NCI-H1105 treated with DMSO at 0.1 percent for 48 hours (cell line): ENCODE measurements at places on chromosomes 16 and 17.

- DNase-seq: no peak
Observed at GRCh38 chr16:49947907-49948678, 76.9 kb upstream of the CNEP1R1 start.

- DNase-seq: no peak
Observed at GRCh38 chr17:1797323-1797722, 32.4 kb downstream of the SMYD4 start.

- peak; percentile 5 for DNase-seq
Observed at GRCh38 chr16:7025616-7026190, 306.9 kb upstream of the RBFOX1 start.

GRCh38 chr17:81331527-81332043 is 36.5 kb upstream of the SLC38A10 start:
- DNase-seq: no peak

DNA sequence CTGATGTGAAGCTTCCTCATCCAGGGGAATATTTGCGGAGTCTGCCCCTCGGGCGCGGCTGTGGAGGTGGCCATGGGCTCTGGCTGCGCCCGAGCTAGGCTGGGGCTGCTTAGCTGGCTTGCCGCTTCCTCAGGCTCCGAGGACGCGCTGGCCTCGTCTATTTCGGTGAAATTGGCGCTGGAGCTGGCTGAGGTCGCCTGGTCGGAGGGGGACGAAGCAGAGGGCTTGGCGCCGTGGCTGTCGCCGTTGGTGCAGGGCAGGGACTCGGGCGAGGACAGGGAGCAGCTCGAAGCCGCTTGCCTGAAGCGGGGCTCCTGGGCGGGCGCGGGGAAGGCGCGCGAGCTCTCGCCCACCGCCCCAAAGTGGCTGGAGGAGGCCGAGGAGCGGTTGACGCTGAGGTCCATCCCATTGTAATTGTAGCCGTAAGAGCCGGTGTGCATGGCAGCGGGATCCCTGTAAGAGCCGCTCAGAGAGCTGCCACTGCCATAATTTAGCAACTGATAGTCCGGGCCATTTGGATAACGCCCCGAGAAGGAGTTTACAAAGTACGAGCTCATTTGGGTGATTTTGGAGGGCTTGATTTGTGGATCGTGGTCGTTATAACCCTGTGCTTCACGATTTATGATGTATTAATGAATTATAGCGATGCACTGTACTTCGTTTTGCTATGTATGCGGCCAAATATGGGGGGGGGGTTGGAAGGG is at the start of gene HOXB5:
Gene HOXB5, minus strand, starts transcription at position 654 of the 704 bp plus-strand sequence. Its CDS starts 97 bp downstream, at position 557.
- DNase-seq: peak; percentile 53

- peak; percentile 28 for DNase-seq
Observed at GRCh38 chr17:80146121-80147034, 550 bp downstream of the EIF4A3 start.

DNA sequence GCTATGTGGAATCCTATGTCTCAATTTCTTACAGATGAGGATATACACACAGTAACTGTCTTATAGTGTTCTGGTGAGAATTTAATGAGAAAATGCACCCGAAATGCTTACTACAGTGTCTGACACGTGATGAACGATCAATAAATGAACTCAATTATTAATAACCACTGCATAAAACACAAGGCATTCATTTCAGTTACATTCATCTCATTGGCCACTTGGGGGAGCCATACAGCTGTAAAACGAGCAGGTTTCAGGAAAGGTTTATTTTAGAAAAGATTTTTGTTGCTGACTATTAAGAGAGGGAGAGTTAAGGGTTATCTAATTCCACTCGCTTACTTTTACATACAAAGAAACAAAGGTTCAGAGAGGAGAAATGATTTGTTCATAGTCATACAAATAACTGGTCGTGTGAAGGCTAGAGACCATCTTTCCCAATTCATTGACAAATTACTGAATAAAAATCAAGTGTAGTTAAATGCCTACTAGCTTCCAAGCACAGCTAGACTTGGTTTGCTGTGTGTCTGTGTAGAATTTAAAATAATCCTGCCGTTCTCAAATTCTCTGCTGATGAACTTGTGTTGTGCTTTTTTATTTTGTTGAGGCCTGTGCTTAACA is 160.1 kb downstream of the MAP2K4 start:
- peak; percentile 48 for DNase-seq

- no peak for DNase-seq
Observed at GRCh38 chr17:74466111-74466827, at the start of gene CD300A. Gene CD300A, plus strand, starts transcription at chr17:74466634. Its CDS starts 70 bp downstream, at chr17:74466704.

DNA sequence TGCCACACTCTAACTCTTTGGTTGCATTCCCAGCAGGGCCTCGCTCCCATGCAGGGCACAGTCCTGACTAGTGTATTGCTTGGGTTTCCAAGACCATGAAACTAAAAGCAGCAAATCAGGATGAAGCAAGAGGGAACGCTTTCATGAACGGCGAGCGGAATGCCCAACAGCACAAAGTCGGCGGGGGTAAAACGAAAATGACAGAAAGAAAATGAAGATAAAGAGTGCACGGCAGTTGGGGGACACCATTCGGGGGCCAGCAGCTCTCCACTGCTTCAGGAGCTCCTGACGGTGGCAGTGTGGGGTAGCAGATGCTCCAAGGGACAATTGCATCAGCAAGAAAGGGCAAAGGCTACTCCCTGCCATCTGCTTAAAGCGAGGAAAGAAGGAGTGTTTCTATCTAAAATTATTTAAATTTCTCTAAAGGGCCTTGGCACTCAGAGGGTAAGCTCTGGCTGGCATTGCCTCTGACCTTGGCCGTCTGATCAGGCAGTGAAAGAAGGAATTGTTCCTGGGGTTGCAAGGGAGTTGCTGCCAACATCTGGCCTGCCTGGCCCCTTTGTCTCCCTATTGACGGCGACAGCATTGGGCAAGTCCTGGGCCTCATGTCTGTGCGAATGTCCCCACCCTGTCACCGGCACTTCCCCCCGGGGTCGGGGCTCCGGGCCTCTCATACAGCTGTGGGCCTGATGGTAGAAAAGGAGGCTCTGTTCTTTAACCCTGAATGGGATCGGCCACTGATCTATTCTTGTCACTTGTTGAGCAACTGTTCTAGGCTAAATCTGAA is 138.2 kb downstream of the CMIP start:
- no peak for DNase-seq

GRCh38 chr16:8358937-8359336 is 231.4 kb downstream of the TMEM114 start:
- no peak for DNase-seq

- DNase-seq: no peak
Observed at GRCh38 chr17:59238906-59239305, 18.6 kb downstream of the GDPD1 start.

- peak; percentile 55 for DNase-seq
Observed at GRCh38 chr16:9138731-9139501, 47.5 kb downstream of the HAPSTR1 start.

DNA sequence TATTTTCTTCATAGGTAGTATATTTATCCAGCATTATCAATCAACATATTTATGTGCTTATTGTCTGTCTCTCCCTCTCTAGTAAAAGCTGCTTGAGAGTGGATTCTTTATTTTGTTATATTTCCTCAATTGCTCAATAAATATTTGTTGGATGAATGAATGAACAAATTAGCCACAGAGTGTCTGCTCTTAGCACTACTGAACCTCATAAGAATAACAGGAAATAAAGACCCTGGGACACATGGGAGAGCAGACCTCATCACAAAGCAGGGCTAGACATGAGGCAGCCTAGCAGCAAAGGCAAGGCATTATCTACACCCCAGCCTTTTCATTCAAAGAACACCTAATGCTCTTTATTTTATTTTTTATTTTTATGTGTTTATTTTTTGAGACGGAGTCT is 34.9 kb upstream of the TANC2 start:
- no peak for DNase-seq

GRCh38 chr16:73793260-73793659 is 503.4 kb upstream of the PSMD7 start:
- DNase-seq: no peak

- DNase-seq: no peak
Observed at GRCh38 chr17:31491376-31492131, 100.1 kb downstream of the RAB11FIP4 start.
